ENCODE measurements at places on chromosomes 12 and 14. TPM values are rescaled to one million over a fixed set of nuclear protein-coding genes. Genes with fewer than 3 reads are reported as not detected.

The MYO1H gene
- total RNA-seq = not detected

The IL23A gene
- not detected for total RNA-seq

The KLRC2 gene
- total RNA-seq = not detected

The ACOT4 gene
- total RNA-seq = 0.61 TPM

The LRP1-AS gene
- not detected for total RNA-seq

The LDHB gene
- total RNA-seq = 1,016 TPM

The DIO3 gene
- not detected for total RNA-seq

The PRH2 gene
- not detected for total RNA-seq

The PTPRR gene
- 2.0 TPM for total RNA-seq

The MLEC gene
- total RNA-seq = 82.5 TPM

The KRT77 gene
- total RNA-seq = not detected

The CEP128 gene
- 7.5 TPM for total RNA-seq

The NAV3 gene
- total RNA-seq = 24.2 TPM

The CLEC4C gene
- total RNA-seq = not detected

The STYK1 gene
- total RNA-seq = 5.0 TPM

Data from epithelial cell of umbilical artery (primary cell).